ENCODE measurements at places on chromosomes 12 and 14. TPM values are rescaled to one million over a fixed set of nuclear protein-coding genes. Genes with fewer than 3 reads are reported as not detected.

CISTR gene
- not detected for total RNA-seq

GRCh38 chr12:92690601-92691000, 12.2 kb upstream of the PLEKHG7 start:
- no peak for DNase-seq

- DNase-seq = no peak
Measured at GRCh38 chr12:16573398-16574077, 32.4 kb downstream of the LMO3 start.

DNA sequence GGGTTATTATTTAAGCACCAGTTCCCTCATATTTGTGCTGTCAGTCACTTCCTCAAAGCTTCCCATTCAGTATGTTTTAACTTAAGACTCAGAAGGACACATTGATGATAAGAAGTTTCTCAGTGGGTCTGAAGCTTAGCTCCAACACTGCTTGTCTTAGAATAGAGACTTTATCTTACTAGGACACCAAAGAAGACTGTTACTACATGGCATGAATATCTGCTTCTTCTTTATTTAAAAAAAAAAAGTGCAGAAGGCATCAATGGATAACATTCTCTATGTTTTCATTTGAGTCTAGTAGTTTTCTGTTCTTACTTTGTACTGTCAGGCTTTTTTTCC, 404.2 kb downstream of the DAD1 start:
- no peak for DNase-seq

DNA sequence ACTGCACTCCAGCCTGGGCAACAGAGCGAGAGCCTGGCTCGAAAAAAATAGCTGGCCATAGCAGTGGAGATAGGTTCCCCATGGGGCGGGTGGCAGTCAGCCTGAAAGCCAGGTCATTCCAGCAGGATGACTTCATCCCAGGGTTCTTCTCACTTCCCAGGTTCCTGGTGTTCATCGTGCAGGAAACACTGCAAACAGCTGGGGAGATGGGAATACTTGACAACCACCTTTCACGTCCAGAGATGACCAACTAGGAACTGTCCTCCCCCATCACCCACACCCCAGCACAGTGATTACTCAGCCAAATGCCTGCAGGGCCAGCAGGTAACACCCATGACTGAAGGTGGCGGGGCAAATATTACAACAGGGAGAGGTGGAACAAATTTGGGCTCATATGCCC, 1.7 kb downstream of the VSIG10 start:
- DNase-seq = no peak

- DNase-seq = no peak
Measured at GRCh38 chr12:114682785-114683708, 928 bp downstream of the TBX3 start.

DNA sequence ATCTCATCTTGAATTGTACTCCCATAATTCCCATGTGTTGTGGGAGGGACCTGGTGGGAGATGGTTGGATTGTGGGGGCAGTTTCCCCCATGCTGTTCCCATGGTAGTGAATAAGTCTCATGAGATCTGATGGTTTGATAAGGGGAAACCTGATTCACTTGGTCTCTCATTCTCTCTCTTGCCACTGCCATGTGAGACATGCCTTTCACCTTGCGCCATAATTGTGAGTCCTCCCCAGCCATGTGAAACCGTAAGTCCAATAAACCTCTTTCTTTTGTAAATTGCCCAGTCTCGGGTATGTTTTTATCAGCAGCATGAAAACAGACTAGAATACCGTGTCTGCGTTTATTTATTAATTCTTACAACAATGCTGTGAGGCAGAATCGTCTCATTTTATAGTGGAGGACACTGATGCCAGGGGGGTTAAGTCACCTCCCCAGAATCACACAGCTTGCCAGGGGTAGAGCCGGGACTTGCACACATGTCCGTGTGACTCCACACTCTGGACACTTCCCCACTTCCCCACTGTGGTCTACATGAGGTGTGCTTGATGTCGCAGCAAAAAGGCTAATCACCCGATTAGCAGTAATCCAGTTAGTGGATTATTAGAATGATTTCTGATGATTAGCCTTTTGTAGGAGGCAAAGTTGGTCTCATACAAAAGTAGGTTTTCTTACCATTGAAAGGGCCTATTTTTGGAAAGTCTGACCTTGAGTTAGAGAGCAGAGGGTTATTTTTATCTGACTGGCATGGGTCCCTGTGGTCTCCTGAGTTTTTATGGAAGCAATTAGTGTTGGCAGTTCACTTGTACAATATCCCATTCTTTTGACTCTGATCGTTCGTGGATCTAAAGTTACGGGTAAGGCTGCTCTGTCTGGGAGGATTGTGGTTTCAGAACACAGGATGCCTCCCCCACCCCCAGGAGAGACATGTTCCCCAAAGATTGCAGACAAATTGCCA, 47.4 kb upstream of the BCL7A start:
- no peak for DNase-seq

PGF gene
- total RNA-seq = under 0.01 TPM

GRCh38 chr14:87131879-87132278, 861.1 kb downstream of the GALC start:
- DNase-seq = no peak

All from hematopoietic multipotent progenitor cell (in vitro differentiated cells).